AG04449 (cell line): ENCODE measurements at places on chromosomes 16 and 17.

DNA sequence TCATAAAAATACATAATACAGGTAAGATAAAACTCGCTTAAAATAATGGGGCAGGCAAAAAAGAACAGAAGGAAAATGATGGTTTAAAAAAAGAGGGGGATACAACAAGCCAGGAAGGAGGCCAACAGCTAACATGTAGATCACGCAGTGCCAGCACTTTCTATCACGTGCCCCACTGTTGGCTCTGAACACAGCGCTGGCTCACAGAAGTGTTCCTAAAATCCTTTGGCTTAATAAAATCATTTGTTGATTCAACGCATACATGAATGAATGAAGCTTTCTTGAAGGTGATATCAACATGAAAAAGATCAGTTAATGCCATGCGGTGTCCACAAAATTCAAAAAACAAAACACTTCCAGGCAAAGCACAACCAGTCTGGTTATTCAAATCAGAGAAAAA is 8.5 kb downstream of the ITGAE start:
- DNase-seq: no peak

- DNase-seq: no peak
These were observed 1.1 kb upstream of the ADCY7 start for GRCh38 chr16:50265260-50265659.

GRCh38 chr16:28478506-28479180 is 6.5 kb upstream of the NPIPB7 start:
- DNase-seq: no peak

DNA sequence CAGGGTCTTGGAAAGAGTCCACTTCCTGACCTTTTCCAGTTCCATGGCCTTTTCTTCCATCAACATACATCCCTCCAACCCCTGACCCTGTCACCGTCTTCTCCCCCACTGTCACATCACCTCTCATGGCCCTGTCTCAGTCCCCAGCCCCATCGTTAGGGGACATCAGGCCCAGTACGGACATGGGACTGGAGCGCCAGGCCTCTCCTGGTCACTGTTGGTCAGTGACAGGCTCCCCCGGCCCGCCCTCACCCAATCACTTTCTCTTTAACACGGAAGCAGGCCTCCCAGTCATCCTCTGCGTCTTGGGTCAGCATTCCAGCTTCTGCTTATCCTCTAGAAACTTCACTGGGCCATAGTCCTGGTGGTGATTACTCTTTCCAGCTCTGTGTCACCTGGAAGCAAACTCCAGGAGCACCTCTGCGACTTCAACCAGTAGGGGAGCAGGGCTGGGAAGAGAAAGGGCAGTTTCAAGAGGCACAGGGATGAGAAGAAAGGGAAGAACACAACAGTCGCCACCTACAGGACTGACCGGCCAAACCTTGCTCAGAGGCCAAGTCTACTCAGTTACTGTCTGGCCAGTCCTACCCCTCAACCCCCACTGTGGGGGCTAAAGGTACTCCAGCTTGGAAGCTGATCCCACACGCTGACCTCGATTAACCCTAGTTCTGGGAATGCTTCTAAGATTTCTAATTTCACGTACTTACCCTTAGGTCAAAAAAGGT is 15.9 kb upstream of the ICAM2 start:
- no peak for DNase-seq

DNA sequence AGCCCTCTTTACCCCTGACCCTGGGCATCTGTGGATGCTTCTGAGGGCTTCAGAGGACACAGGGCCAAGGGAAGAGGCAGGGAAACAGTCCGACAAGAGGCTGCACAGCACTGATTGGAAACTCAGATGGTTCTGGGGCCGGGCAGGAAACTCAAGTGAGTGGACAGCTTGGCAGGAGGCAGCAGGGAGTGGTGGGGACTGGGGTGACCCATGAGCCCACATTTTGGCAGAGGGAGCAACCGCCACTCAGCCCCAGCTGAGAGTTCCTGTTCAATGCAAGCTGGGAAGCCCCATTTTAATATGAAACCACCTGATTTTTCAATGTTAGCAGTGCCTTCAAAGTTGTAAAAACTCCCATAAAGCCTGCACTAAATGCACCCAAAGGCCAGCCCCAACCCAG is 1.5 kb upstream of the VASN start:
- DNase-seq: no peak

- no peak for DNase-seq
These were observed 680 bp downstream of the SKA2 start for GRCh38 chr17:59154292-59154720.

- DNase-seq: no peak
These were observed 1.8 kb downstream of the TNS4 start for GRCh38 chr17:40499551-40500189.

- DNase-seq: no peak
These were observed 981 bp upstream of the UNC13D start for GRCh38 chr17:75845058-75845711.
